HT-29 (cell line): ENCODE measurements at places on chromosomes 12 and 14.
A peak's percentile ranks its signal among the peaks of the same experiment; 100 is the strongest.

DNA sequence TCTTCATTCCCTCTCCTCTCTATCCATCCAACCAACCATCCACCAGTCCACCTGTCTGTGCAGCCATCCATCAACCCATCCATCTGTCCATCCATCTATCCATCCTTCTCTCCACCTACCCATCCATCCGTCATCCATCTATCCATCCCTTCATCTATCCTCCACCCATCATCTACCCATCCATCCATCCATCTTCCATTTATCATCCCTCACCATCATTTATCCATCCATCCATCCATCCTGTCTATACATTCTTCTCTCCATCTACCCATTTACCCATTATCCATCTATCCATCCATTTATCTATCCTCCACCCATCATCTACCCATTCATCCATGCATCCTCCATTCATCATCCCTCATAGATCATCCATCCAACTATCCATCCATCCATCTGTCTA is 24.4 kb downstream of the AACS start:
- no peak for DNase-seq

- DNase-seq = no peak
Observed at GRCh38 chr12:48567731-48568130, 2.1 kb downstream of the LALBA start.

DNA sequence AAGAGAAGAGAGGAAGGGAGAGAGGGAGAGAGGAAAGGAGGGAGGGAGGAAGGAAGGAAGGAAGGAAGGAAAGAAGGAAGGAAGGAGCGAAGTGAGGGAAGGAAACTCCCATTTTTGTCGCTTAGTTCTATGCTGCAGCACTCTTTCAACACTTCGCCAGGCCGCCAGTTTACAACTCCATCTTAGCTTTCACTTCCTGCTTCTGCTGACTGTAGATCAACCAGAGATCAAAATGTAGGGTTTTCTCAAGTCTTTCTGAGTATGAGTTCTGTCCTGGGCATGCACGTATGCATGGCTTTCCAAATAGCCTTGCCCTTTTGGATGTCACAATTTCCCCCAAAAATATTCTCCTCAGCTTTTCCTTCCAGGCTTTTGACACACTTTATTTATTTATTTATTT is 723.4 kb downstream of the TRHDE start:
- DNase-seq = no peak

GRCh38 chr14:73462048-73462715 is 3.8 kb upstream of the NUMB start:
- peak; percentile 86 for DNase-seq

DNA sequence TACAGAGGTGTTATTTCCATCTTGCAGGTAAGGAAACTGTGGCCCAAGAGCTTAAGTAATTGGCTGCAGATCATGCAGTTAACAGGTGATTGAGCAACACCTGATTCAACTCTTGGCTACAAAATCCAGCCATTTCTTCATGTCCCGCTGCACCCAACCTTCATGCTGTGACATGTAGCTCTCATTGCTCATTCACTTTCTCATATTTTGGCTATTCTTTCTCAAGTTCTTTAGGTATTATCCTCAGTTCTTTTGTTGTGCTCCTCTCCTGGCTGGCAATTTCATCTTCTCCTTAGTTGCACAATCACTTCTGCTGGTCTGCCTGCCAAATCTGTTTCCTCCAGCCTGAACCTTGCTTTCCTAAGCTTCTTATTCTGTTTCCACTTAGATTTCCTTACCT is 300.8 kb downstream of the SSPN start:
- DNase-seq = no peak

GRCh38 chr14:59161561-59162175 is 26.8 kb upstream of the DAAM1 start:
- DNase-seq = peak; percentile 26
